ENCODE measurements at places on chromosomes 7 and 10.

GRCh38 chr10:14625765-14626525 is 148.8 kb downstream of the FAM107B start:
- no peak for DNase-seq

GRCh38 chr10:52965938-52966401 is 193.4 kb upstream of the MBL2 start:
- DNase-seq: peak; percentile 8

DNA sequence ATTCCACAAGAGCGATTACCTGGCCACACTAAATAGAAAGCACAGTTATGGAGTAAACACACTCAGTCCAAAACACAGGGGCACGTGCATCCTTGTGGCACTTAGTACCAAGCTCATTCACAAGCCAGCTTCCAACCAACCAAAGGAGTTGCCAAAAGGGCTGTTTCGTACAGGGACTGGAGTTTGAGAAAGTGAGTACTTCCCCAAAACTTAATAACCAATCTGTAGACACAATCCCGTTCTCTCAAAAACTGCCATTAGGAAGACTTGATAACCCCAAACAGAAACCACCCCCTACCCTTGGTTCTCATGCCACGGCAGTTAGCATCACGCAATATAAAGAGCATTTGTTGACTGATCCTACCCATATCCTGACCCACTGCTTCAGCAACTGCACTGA is 166.2 kb upstream of the ASAH2 start:
- peak; percentile 30 for DNase-seq

- DNase-seq: peak; percentile 65
These were observed 781 bp upstream of the GRM8 start for GRCh38 chr7:127253281-127254162.

- no peak for DNase-seq
These were observed 335.7 kb upstream of the SHH start for GRCh38 chr7:156147756-156148504.

DNA sequence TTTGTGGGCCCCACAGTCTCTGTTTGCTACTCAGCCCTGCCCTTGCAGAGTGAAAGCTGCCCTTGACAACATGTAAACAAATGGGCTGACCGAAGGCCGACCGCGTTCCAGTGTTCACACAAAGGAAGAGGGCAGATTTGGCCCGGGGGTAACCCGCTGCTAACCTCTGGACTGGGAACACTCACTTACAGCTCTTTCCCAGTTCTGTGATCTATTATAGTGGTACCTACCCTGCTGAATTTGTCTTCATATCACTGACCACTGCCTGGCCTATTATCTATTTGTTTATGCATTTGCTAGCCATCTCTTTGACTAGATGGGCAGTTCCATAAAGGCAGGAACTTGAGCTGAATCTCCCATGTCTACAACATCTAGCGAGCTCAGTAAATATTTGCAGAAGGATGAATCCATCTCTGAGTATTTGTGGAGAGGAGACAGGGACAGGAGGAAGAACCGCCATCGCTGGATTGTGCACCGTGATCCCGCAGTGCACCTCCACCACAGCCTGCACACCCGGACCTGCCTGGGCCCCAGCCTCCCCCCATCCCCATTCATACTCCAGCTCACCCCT is 15.2 kb downstream of the SLC29A3 start:
- no peak for DNase-seq

- DNase-seq: peak; percentile 91
These were observed 566 bp downstream of the ZNF789 start for GRCh38 chr7:99473315-99473596.

GRCh38 chr10:69646185-69647060 is 16.4 kb downstream of the FAM241B start:
- no peak for DNase-seq

DNA sequence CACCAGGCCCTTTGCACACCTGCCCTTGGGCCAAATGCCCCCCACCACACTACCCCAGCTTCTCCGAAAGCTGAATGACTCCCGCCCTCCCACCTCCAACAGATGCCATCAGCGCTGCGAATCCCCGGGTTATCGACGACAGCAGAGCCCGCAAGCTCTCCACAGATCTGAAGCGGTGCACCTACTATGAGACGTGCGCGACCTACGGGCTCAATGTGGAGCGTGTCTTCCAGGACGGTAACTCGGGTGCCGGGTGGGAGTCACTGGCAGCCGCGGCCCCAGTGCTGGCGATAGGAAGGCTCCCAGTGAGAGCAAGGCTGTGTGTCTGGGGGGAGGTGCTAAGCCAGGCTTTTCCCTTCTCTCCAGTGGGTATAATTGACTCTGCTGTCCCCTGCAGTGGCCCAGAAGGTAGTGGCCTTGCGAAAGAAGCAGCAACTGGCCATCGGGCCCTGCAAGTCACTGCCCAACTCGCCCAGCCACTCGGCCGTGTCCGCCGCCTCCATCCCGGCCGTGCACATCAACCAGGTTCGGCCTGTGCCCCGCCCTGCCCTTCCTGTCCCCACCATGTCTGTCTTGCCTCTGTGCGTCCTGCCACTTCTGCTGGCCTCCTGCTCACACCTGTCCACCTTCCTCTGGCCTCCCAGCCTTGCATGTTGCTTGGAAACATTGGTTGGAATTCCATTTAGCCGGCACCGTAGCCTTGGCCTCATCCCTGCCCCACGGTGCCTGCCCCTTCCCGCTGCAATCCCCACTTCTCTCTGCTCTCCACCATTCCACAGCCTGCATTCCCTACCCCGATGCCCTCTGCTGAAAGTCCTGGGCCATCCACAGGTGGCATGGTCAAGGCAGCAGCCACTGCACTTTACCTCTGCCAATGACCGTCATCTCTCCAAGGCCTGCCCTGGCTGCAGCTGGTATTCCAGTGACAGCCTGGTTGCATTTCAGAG is 32.1 kb downstream of the AGAP3 start:
- no peak for DNase-seq

DNA sequence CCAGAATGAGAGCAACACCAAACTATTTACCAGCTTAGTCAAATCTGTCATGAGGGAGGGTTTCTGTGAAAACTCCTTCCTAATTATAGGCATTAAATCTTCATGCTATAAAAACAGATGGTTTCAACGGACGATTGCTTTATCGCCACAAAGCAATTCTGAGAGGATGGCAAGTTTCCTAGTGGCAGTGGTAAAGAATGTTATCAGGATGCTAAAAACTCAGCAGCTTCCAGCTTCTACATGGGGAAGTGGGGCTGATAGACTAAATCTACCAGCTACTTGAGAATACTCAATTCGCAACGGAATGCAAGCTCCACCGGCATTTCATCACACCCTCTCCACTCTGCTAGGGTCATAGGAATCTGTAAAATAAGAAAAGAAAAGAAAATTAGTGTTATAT is 41.8 kb downstream of the JCAD start:
- no peak for DNase-seq

DNA sequence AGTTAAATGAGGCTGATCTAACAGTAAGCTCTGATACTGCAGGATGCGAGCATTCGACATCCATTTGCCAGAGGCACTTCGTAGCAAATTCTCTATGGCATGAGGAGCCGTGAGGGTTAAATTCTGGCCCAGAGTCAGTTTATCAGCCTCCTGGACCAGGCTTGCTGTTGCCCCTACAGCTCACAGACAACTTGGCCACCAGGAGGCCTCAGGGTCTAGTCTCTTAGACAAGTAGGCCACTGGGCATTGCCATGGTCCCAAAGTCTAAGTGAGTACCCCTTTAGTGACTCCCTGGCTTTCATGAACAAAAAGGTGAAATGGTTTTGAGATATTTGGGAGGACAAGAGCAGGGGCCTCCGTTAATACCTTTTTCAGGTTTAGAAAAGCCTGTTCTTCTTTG is 178.0 kb upstream of the MBL2 start:
- DNase-seq: no peak

- no peak for DNase-seq
These were observed 589 bp upstream of the ZFAND4 start for GRCh38 chr10:45673074-45673648.

DNA sequence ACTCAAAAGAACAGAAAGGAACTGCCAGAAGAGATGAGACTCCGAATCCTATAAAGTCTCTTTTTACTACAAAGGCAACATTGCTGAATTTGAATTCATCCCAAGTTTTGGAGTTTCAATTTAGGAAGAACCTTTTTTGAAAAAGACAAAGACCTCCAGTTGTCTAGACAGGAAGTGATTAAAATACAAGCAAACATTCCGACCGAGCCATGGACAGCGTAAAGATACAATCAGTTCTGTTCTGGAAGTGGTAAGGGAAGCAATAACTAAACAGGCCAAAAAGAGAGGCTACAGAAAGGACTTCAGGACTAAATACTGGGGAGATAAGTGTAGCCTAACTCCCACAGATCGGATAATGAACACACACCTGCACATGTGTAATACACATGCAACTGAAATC is 101.0 kb downstream of the SMURF1 start:
- DNase-seq: no peak

DNA sequence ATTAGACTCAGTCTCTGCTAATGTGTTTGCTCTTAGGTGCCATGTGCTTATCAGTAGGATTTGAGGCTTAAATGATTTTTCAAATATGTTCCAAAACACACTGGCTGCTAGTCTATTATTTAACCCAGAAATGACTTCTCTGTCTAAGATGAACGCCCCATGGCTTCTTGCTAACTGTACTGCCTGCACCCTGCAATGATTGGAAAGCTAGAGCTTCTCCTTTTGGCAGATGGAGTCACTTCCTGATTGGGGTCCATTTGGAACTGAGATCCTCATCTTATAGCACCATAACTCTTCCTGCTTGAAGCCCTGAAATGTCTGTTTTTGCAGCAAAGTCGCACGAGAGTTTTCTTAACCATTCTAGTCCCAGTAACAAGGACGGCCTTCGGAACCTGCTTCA is 186.5 kb upstream of the ADO start:
- DNase-seq: peak; percentile 69

Data from NB4 (cell line).